ENCODE measurements at places on chromosomes 6 and 20.

DNA sequence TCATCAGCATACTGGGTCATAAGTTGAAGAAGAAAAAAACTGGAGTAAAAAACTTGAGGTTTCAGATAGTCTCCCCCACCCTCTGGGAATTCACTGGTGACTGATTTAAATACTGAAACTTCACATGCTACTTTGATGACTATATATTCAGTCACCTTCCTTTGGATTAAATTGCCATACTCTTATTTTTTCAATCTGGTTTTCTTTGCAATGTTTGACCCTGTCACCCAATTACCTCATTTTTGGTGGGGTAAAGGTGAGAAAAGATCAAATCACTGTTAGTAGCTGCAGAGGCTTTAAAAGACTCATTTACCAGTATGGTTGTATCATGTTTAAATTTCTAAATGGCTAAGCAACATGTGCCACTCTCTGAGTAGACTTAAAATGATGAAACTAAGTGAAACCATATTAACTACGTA lies 862.7 kb upstream of the FLRT3 start:
- DNase-seq = no peak

- no peak for DNase-seq
These were observed 15.4 kb downstream of the COL11A2 start for GRCh38 chr6:33176906-33177305.

DNA sequence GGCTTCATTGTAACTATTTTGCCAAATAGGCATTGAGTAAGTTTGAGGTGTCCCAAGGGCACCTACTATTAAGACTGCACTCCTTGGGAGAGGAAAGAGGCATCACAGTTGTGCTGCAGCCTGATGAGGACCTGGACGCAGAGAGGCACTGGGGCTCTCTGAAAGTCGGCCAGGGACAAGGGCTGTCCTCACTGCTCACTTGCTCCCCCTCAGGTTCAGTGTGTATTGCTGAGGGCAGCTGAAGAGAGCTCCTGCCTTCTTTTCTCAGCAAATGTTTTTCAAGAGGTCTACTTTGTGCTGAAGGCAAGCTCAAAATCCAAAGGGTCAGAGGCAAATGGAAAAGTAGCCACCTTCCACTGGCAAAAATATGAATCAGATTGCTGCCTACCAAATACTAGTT lies 331.8 kb downstream of the RIMS1 start:
- DNase-seq = no peak

DNA sequence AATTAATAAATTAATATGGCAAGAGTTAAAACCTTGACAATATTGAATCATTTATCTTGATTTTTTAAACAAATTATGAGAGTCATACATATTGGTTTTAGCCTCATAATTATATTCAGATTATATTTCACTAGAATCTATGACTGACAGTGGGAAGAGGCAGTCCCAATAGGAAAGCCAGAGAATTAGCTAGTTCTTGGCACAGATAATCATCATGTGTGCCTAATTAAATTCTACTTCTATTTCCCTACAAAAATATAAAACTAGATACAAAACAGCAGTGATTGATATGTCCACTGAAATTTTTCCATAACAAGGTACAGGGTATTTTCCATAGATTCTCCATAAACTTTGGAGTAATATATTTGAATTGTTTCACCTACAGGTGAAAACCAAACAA lies 38.6 kb downstream of the COL9A1 start:
- DNase-seq = no peak

DNA sequence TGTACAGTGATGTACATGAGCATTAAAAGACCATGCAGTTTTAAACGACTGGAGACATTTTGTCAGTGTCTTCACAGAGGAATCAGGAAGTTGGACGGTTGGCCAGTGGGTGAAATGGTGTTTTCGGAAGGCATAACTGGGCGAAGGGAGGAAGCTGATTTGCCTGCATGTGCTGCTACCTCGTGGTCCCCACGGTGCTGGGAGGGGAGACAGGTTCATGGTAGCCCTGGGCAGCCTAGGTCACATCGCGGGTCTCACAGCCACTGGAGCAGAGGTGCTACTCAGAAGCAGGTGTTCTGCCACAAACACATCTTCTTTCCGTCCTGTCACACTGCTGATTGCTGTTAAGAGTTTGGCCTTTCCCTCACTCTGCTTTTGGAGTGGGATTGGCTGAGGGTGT lies 35.2 kb downstream of the HIVEP1 start:
- DNase-seq = no peak

DNA sequence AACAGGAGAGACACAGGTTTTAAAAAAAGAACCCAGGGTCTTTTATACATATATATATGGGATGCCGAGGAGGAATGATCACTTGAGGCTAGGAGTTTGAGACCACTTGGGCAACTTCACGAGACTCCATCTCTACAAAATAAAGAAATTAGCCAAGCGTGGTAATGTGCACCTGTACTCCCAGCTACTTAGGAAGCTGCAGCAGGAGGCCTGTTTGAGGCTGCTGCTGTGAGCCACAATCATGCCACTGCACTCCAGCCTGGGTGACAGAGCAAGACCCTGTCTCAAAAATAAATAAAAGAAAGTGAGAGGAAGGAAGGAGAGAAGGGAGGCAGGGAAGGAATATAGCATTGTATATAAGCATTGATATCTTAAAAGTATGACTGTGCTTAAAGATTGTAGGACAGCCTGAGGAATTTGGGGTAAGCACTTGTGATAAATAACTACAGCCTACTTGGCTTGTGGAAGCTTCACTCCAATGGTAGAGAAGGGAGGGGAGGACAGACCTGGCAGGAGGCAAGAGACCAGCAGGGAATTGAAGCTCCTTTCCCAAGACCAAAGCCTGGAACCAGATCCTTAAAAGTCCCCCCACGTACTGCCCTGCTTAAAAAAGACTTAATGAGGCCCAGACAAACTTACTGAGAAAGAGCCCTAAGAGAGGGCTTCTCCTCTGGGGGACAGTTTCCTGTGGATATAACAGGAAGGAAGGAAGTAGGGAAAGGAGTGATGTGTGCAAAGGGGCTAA lies 2.5 kb upstream of the SNTA1 start:
- DNase-seq = no peak

DNA sequence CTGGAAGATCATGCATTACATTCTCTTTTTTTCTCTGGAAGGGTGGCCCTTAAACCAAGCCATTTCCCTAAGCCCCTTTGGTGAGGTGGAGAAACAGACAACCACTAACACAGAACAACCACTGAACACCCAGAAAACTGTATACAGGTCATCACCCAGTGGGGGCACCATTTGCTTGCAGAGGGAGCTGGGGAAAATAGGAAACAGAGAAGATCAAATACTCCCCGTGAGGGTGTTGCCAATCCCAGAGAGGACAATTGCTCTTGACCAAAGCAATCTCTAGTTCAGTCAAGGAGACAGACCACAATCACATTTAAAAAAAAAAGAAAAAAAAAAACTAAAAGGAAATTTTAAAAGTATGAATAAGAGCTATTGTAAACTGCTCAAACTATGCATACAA lies 865 bp upstream of the DAAM2 start:
- DNase-seq = no peak

Data from stimulated activated CD4-positive, alpha-beta T cell treated with anti-CD3 and anti-CD28 coated beads, Interleukin-2, amount 100 ng/mL, for 48 hours (primary cell).